Psoas muscle (tissue), 8 donors: ENCODE measurements at places on chromosomes 6 and 20. TPM values are rescaled to one million over a fixed set of nuclear protein-coding genes. Genes with fewer than 3 reads are reported as not detected.

- DNase-seq: no peak
These were observed 14.4 kb upstream of the GJE1 start for GRCh38 chr6:142118328-142118727.

- DNase-seq: peak; percentile 64
These were observed 7.7 kb upstream of the PTGIS start for GRCh38 chr20:49575551-49576060.

- no peak for DNase-seq
These were observed 10.4 kb downstream of the MRPL14 start for GRCh38 chr6:44116641-44117382.

GRCh38 chr20:38021087-38021772, 12.0 kb downstream of the TTI1 start:
- no peak for DNase-seq

- peak; percentile 88 for DNase-seq
These were observed 1.5 kb upstream of the TENT5A start for GRCh38 chr6:81753711-81754577.

DNA sequence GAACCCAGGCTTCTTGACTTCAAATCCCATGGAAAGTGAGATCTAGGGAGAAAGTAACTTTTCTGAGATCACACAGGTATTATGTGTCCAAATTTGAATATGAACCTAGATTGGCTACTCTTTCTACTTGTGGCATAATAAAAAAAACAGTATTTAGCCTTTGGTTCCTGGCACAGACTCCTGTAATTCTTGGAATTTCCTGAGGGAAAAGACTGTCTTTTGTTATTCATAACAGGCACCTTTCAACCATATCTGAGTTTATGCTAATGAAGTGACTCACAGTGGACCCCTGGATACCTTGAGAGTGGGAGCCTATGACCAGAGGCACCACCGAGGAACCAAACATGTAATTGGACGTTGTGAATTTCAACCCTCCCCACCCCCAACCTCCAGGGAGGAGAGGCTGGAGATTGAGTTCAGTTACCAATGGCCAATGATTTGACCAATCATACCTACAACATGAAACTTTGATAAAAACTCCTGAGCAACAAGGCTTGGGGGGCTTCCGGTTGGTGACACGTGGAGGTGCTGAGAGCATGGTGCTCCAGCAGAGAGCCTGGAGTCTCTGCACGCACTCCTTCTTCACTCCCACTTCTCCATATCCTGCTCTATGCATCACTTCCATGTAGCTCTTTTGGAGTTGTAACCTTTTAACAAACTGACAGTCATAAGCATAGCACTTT, 48.8 kb downstream of the LAMA4 start:
- no peak for DNase-seq

GRCh38 chr6:47440719-47441118, 36.9 kb upstream of the CD2AP start:
- no peak for DNase-seq

- DNase-seq: no peak
These were observed 12.5 kb upstream of the TREM1 start for GRCh38 chr6:41298785-41299502.

- DNase-seq: no peak
These were observed 743.3 kb upstream of the CHD6 start for GRCh38 chr20:42361402-42361970.

GRCh38 chr6:149147938-149148718, 169.4 kb upstream of the TAB2 start:
- DNase-seq: no peak

- DNase-seq: no peak
These were observed 329.0 kb downstream of the GRIK2 start for GRCh38 chr6:101722471-101722870.

DNA sequence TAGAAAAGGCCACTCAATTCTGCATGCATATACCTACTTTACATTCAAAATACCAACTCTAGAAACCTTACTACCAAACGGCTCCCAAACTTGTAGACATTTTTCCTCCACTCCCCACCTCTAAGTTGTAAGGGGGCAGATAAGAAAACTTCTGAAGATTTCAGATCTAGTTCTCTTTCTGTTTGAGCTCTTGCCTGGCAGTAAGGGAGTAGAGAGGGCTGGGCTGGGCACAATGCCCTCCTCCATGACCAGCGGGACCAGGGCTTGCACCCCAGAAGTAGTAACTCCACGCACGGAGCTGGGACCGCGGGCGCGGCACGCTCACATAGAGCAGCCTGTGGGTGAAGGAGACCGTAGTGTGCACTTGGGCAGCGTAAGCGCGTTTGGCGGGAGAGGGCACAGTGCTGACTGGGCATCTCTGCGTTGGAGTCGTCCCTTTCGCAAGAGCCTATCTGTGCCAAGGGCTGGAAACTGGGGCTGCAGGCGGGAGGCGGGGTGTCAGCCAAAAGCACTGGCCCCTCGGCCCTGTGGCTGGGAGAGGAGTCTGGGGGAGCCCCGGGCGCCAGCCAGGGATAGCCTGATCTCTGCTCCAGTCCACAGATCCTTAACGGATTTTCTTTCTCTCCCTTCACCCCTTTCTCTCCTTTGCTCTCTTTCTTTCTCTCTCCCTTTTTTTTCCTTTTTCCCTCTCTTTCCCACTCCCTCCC, 32.4 kb downstream of the PHACTR1 start:
- peak; percentile 16 for DNase-seq

GRCh38 chr20:34049897-34050695, 56.4 kb downstream of the RALY start:
- DNase-seq: no peak

- no peak for DNase-seq
These were observed 33.5 kb downstream of the ZBTB2 start for GRCh38 chr6:151357758-151358436.

DNA sequence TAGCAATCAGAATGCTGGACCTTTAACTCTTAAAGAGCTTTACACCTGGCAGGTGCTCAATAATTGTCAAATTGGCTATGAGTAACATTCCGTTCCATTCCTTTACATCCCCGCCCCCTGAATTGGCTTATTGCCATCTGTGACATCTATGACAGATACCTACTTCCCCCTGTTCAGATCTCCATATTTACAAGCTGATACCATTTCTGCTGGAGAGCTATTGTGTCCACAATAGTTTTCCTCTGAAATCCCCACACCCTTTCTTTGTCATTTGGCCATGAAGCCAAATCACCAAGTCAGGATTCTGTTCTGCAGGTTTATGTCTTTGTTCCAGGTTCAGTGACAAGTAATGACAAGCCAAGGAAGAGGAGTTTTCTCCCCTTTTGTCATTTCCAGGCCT, 3.2 kb downstream of the CDH26 start:
- no peak for DNase-seq

GRCh38 chr20:53948383-53949318, 121.7 kb downstream of the BCAS1 start:
- no peak for DNase-seq

- DNase-seq: no peak
These were observed 434.3 kb downstream of the DOK5 start for GRCh38 chr20:54909702-54910101.

DNA sequence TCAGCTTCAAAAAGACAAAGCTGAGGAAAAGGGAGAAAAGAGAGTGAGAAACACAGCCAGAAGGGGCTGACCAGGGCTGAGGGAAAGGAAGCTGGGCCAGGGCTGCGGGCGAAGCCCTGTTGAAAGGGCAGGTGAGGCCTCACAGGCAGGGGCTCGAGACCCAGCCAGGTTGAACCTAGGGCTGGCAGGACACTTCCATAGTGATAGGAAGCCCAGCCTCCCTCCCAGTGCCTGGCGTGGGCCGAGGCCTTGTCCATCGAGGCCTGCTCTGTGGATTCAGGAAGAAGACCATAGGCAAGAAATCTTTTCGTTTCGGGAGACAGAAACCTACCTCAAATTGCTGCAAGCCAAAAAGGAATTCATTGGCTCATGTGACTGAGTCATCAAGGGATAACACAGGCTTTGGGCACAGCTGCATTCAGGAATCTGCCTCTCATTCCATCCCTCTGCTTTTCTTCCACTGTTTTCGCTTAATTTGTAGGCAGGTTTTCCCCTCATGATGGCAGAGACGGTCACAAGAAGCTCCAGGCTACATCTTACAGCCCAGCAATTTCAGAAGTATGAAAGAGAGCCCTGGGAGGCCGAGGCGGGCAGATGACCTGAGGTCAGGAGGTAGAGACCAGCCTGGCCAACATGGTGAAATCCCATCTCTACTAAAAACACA, 311.1 kb upstream of the SULF2 start:
- no peak for DNase-seq

- DNase-seq: no peak
These were observed 90.9 kb downstream of the DTD1 start for GRCh38 chr20:18678549-18679419.

DNA sequence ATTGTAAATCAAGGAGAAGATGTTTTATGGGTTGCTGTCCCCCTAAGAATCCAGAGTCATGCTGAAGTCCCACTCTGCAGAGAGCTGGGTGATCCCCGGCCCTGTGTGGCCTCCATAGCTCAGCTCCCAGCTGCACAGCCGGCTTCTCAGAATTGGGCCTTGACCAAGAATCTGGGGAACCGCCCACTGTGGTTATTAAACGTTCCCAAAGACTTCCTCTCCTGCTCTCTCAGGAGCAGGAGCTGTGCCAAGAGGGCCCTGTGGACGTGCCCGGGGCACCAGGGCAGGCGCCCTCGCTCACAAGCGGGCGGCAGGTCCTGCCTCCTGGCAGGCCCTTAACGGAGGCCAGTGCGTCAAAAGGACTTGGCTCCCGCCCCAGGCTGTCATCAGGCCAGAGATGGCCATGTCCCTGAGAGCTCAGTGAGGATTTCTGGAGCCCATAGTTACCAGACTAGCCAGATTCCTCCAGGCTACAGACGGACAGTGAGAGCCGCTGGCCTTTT, 30.4 kb downstream of the ZC3H12D start:
- peak; percentile 96 for DNase-seq

GRCh38 chr6:52595000-52595795, 18.3 kb upstream of the TRAM2 start:
- no peak for DNase-seq

- no peak for DNase-seq
These were observed 43.5 kb downstream of the INSM1 start for GRCh38 chr20:20411402-20411801.

- no peak for DNase-seq
These were observed 58.1 kb downstream of the C6orf58 start for GRCh38 chr6:127635091-127635490.

DNA sequence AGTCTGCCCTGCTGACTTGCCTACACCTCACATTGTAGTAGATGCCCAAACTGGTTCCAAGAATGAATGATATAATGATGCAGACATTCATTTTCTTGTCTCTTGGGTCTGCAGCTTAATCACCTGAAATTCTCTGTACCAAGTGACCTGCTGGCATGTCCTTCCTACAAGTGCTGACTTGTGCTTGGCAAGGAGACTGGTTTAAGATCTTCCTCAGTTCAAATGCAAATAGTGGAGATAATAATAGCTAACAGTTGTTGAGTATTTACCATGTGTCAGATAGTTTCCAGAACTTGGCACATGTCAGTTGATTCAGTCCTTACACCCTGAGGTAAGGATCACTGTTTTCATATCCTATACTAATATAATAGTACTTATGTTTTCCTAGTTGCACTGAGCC, 223.4 kb downstream of the SLC24A3 start:
- no peak for DNase-seq

DNA sequence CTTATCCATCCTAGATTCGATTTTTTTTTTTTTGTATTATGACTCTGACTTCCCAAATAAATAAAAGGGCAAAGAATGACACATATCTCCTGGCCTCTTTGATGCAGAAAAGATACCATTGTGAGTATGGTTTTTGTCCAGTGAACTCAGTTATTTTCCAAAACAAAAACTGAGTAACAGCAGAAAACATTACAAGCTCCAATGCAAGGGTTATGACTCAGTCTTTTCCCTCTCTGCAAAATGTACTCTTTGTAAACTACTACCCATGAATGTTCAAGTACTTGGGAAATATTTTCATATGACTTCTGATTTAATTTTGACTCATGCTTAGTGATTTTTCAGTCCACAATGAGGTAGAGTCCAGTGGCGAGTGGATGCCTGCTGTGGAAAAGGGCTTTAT, 355.3 kb downstream of the RNF144B start:
- no peak for DNase-seq

DNA sequence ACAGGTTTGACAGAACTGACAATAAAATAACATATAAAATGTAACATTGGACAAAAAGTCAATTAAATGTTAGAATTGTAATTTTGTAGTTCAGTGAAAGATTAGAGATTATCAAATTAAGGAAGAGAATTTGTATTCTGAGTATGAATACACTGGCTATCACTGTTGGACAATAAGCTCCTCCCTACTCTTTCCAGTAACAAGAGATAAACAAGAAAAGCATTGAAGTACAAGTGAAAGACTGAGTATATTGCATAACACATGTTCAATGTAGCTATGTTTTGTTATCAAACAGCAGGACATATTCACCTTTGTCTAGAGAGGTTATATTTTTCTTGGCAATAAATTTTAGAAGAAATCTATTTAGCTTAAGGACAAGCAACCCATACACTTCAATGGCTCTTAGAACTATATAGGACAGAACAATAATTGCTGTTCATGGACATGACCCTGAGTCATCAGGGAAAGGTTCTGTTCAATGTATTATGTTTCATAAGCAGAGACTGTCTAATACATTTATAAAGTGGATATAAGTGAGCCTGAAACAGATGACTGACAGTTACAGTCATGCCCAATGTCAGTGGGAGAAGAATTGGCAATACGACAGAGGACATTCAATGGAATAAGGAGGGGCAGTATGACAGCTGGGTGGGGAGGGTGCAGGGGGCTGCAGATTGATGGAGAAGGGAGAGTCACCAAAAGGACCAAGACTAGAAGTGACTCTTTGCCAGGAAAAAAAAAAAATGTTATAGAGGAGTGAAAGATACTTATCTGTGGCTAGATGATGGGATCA, 520.4 kb downstream of the FRK start:
- DNase-seq: no peak

DNA sequence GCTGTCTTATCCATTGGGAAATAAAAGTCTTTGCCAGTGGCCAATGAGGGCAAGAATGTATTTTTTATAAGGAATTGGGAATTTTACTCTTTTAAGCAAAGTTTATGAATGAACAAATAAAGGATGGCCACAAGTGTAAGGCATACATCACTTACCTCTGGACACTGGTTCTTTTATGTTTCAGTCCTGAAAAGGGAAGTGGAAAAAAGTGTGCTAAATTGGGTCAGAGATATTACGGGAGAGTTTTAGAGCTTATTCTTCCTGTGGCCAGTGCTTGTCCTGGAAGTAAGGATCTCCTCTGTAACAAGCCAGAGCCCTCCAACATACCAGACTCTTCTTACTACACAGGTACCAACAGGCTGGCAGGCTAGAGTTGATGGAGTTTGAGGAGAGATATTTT, 22.5 kb upstream of the RIPK1 start:
- DNase-seq: no peak

MYCT1 gene
- total RNA-seq: 5.8 TPM

RNF144B gene
- total RNA-seq: 33.6 TPM

ZBP1 gene
- not detected for total RNA-seq

GABRR1 gene
- total RNA-seq: 0.15 TPM

KCNQ5 gene
- 56.8 TPM for total RNA-seq

MOG gene
- total RNA-seq: not detected

PLCB4 gene
- total RNA-seq: 2.3 TPM

CCN2 gene
- 25.0 TPM for total RNA-seq

BMP7 gene
- total RNA-seq: not detected
